EL (cell line): ENCODE measurements at places on chromosomes 2 and 18.

- peak; percentile 24 for DNase-seq
Measured at GRCh38 chr2:119649364-119649917, 29.6 kb upstream of the TMEM177 start.

GRCh38 chr18:60549338-60549960, 176.9 kb upstream of the MC4R start:
- DNase-seq, result peak; percentile 63

DNA sequence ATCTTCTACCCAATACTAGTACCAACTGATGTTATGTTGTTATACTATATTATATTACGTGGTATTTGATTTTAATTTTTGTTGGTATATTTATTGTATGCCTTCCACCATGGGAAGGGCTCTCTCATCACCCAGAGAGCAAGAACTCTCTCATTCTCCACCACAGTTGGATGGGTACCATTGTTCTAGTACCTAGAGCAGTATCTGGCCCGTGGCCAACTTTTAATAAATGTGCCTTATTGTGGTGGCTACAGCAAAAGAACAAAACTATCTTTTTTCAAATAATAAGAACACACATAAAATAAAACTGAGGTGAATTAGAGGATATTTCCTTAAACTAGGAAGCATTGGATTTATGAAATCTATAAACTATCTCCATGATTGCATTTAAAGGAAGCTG, 71.8 kb downstream of the PID1 start:
- DNase-seq, result no peak

DNA sequence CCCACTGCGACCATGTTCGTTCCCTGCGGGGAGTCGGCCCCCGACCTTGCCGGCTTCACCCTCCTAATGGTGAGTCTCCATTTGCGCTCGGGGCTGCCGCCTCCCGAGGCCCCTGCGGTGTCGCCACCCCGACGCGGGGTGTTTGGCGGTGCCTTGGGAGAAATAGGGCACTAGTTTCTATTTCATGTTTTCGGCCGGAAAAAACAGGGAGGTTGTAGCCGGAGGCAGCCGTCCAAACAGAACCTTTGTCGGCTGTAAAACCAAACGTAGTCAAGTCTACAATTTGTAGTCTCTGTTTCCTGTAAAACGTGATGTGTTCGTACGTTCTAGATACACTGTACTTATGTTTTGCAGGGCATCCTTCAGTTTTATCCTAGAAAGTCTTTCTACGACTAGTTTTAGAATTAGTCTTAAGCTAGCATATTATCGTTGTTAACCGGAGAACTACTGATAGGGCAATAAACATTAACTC, 290 bp downstream of the PSMG2 start:
- no peak for DNase-seq

GRCh38 chr18:12044591-12044990, 49.1 kb upstream of the ANKRD62 start:
- no peak for DNase-seq

DNA sequence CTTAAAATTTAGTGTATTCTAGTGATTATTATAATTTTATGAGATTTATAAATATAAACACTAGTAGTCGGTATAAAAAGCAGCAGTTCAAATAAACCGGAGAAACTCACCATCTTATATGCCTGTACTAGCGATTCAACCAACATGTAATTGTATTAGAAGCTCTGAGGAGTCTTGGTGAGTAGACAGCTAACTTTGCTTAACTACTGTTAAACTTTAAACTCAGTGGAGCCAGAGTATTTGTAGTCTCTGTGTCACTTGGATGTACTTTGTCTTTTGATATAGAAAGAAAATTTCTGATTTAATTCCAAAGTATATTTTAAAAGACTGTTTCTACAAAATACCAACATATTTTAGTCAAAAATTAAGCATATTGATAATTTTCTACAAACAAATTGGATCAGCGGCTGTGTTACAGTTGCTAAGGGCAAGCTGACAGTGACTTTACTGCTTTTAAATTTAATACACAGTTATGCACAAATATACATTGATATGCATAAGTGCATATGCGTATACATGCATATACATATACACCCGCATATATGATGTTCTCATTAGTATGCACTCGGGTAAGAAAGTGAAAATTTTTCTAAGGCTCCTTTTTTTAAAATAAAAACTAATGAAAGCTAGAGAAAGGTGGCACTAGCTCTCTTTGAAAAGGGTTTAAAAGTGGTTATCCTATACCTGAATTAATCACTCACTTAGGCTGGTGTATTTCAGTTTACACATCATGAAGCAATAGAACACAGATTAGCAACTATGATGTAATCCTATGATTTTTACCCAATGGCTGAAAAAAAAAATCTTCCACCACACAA, 374.5 kb downstream of the NCKAP5 start:
- DNase-seq, result no peak

DNA sequence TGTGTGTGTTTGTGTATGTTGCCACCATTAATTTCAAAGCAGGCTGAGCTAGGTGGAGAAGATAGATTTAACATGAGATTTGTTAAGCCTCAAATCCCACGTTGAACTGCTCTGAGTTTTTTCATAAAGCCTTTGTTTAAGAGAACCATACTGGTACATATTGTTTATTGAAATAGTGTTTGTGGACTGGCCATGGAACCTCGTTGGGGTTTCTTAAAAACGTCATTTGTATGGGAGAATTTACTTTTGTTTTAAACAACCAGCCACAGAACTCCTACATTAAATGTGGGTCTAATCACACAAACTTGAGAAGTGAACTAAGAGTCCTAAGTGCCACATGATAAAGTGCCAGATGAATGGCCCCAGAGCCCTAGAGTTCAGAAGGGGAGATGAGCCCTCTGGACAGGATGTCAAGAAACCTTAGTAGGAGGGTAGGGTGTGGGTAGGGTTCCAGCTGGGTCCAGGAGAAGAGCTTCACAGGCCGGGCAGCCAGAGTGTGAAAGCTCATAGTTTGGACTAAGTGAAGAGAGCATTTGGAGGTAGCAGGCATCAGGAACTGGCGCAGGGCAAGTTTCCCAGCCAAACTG, 120.6 kb upstream of the EML6 start:
- DNase-seq, result no peak

DNA sequence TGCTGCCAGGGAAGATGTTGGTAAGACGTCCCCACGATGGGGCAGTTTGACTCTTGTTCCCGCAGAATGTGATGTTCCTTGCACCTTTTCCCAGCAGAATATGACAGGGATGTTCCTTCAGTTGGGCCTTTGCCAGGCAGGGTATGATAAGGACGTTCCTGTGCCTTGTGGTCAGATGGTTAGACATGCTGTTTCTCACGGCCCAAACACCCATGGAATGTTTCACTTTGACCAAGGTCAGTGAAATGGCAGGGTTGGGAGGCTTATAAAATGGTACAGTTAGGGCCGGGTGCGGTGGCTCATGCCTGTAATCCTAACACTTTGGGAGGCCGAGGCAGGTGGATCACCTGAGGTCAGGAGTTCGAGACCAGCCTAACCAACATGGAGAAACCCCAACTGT, 40.3 kb upstream of the YPEL5 start:
- peak; percentile 92 for DNase-seq

GRCh38 chr2:71880846-71881610, 266.6 kb downstream of the CYP26B1 start:
- DNase-seq, result peak; percentile 90

- no peak for DNase-seq
Measured at GRCh38 chr18:48905513-48905912, 45.3 kb downstream of the SMAD7 start.

DNA sequence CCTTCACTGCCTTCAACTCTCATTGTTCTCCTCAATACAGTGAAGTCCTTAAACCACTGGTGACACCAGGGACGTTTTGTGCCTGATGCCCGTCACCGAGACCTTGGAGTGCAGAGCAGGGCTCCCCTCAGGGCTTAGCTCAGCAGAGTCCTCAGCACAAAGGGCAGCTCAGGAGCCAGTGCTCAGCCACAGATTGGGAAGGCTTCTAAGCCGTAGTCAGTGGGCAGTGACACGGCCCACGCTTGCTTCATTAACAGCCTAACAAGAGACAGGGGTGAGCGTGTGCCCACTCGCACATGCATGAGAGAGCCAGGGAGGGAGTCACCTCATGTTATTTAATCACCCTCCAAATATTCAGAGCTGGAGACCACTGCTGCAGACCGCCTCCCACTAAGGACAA, 137.5 kb downstream of the SH3RF3 start:
- DNase-seq, result no peak

DNA sequence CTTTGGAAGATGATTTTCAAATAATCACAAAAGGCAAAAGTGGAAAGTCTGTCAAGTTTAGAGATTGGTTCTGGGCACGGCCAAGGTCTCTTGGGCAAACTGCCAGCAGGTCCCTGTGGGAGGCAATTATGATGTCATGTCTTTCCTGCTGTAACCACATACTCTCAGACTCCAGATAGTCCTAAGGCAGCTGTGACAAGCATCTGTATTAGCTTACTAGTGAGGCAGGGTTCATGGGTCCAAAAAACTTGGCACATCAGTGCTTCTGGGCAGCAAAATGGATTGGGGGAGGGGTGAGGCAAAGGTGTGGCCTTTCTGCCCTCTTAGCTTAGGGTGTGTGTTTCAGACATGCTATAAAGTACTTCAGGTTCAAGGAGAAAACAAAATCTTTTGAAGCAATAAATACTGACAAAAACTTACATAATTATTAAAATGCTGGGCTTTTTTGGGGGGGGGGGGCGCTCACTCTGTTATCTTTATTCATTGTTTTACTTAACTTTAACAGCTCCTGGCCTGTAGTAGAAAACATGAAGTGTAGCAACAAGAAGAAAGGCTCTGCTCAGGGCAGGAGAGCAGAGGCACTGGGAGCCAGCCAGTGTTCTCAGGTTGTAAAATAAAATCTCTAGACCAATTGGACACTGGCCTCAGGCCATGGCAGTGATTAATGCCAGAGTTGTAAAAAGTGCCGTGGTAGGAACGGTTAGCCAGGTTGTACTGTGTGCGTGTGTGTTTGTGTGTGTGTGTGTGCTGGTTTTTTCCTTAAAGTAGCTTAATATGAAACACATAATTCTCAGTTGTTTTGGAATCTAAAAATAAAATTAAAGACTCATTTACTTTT, 14.3 kb upstream of the TANC1 start:
- DNase-seq, result peak; percentile 86

- DNase-seq, result no peak
Measured at GRCh38 chr2:10234013-10234306, 68.7 kb upstream of the HPCAL1 start.

GRCh38 chr2:53473775-53474311, 293.8 kb upstream of the CHAC2 start:
- peak; percentile 30 for DNase-seq

DNA sequence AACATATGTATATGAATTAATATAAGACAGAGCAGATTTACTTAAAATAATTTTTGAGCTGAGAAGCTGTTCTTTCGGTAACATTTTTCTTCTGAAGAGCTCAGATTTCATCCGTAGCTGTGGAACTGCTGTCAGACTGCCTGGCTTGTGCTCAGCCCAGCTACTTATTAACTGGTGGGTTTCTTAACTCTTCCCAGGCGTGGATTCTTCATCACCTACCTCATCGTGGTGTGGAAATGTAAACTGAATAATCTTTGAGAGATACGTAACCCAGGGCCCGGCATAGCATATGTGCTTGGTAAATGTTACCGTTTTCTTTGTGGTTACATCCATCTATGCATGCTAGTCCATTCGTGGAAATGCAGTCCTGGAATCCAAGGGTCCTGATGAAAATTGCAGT, 145.0 kb downstream of the MCFD2 start:
- peak; percentile 68 for DNase-seq

- DNase-seq, result no peak
Measured at GRCh38 chr2:73072129-73072395, 550 bp upstream of the SFXN5 start.

DNA sequence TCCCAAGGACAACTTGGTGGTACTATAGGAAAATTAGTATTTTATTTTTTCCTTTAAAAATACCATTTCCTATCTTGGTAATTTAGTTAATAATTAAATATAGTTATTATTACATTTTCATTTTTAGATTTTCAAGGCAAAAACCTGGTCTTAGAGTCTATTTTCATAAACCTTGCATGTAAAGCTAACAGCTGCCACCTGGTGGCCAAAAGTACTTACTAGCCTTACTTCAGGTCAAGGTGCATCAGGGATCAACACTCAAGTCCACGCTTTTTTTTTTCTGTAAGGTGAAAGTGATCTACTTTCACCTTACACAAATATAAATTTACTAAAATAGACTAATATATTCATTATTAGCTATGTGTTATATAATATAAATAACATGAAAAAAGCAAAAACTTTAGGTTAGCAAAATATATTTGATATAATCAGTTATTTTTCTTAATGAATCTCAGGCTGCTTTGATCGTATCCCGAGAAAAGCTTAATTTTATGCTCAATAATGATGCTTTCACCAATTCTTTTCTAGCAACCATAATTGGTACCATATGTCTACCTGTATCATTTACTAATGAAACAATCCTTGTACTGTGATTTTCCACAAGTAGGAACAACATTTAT, 62.5 kb downstream of the RELCH start:
- DNase-seq, result peak; percentile 67

- DNase-seq, result no peak
Measured at GRCh38 chr2:18934886-18935285, 345.5 kb upstream of the NT5C1B start.

GRCh38 chr2:7633566-7634153, 716.4 kb downstream of the RNF144A start:
- DNase-seq, result no peak
